ENCODE measurements at places on chromosomes 4 and X.

DNA sequence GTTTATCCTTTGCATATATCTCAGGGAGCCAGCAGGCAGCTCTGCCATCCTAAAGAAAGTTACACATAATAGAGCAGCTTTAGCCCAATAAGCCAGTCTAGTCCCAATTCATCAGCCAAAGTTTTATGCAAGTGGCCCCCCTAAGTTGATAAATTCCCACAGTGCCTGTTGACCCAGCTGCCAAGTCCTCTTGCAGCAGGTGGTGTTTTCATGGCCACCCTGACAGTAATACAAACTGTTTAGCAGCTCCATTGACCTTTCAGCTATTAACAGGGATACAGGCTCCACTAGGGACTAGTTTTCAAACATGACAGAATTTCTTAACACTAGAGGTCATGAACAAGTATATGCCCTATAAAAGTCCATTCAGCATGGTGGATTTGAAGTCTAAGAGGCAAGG lies 77.5 kb downstream of the HHIP start:
- DNase-seq = no peak

DNA sequence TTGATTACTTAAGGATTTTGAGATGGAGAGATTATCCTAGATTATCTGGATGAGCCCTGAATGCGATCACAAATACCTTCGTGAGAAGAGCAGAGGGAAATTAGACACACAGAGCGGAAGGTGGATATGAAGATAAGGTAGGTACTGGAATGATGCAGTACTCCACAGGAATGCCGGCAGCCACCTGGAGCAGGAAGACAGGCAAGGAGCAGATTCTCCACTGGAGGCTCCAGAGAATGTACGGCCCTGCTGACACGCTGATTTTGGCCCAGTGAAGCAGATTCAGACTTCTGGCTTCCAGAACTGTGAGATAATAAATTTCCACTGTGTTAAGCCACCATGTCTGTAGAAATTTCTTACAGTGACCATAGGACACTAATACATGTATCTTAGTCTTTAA lies 79.4 kb upstream of the PITX2 start:
- DNase-seq = no peak

- DNase-seq = no peak
These were observed 312.0 kb downstream of the CAMK2D start for GRCh38 chr4:113449410-113449974.

- no peak for DNase-seq
These were observed 5.1 kb upstream of the MYOZ2 start for GRCh38 chr4:119130365-119131065.

GRCh38 chrX:131802836-131803626 lies 220.1 kb upstream of the STK26 start:
- no peak for DNase-seq

DNA sequence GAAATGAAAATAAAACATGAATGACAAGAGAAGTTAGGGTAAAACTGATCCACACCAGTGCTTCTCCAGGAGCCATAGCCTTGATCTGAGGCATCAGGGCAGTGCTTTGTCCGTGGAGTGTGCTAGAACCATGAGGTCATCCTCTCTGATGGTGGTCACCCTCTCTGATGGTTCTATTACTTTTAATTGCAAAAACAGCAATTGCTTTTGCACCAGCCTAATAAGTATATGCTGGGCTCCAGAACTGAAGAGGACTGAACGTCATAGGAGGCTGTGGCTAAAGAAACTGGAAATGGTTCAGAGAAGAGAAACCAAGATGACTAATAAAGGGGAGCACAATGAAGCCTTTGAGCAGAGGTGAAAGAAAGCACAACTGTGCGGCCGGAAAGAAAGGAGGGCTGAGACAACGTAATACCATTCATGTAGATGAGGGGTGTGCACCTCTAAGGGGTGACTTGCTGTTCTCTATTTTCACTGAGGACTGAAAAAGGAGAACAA lies 17.0 kb upstream of the TMEM154 start:
- peak; percentile 16 for DNase-seq

- DNase-seq = no peak
These were observed 29.2 kb upstream of the IL9R start for GRCh38 chrX:155968326-155968661.

DNA sequence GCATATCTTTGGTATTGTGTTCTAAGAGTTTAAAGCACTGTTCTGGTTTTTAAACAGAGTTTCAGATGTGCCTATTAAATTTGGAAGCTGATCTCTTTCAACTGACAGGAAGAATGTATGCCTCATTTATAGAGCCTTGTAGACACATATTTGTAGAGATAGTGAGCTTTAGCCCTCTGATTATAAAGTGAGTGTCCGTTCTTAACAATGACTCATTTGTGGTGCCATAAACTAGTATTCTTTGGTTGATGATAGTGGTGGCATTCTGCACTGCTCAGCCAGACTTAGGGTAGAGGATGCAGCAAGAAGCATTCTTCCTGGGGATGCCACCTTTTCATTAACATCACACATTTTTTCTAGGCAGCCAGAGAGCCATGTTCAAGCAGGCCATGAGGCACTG lies 121.7 kb downstream of the TLL1 start:
- DNase-seq = no peak

- no peak for DNase-seq
These were observed 84.0 kb upstream of the HPF1 start for GRCh38 chr4:169841776-169842175.

- no peak for DNase-seq
These were observed 1.0 kb downstream of the NOA1 start for GRCh38 chr4:56976283-56976836.

- no peak for DNase-seq
These were observed 118.1 kb downstream of the ENPP6 start for GRCh38 chr4:184099535-184099966.

DNA sequence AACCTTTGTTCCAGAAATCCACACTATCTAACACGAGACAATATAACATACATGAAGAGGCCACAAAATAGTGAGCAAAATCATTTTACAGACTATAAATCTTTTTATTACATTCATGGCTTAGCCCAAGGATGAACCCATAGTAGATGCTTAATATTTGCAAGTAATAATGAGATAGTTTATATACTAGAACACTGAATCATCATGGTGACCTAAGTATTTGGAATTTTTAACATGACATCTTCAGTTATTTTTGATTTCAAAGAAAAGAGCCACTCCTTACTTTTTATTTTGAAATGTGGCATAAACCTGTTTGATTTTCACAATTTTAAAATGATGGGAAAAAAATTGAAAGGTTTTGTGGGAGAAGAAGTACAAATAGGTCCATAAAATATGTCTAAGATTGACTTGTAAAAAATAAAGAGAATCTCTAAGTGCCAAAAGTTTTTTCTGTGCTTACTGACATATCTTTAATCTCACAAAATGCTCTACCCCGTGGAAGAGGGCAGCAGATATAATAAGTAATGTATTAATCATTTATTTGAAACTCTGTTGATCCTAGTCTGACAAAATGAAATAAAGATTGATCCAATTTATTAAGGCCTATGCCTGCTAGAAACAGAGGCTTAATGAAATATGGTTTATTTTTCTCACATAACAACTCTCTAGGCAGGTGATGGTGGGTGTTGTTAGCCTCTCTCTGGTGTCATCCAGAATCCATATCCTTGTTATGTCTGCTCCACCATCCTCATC lies 224.5 kb upstream of the CENPE start:
- no peak for DNase-seq

GRCh38 chr4:187118602-187119120 lies 395.0 kb upstream of the FAT1 start:
- no peak for DNase-seq

DNA sequence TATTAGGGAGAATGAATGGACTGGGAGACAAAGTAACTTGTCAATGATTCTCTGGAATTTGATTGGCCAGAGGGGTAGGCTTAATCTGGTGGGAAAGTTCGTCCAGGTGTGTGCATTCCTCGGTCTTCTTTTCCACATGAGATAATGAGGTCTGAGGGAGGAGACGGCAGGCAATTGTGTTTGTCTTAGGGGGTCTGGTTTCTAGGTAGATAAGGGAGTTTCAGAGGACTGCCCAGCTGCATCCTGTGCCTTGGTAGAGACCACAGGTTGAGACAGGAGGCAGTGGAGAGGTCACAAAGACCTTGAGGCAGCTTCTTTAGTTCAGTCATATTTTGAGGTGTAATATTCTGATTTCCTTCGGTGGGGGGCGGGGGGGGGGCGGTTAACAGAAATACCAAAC lies 4.3 kb downstream of the MGST2 start:
- no peak for DNase-seq

DNA sequence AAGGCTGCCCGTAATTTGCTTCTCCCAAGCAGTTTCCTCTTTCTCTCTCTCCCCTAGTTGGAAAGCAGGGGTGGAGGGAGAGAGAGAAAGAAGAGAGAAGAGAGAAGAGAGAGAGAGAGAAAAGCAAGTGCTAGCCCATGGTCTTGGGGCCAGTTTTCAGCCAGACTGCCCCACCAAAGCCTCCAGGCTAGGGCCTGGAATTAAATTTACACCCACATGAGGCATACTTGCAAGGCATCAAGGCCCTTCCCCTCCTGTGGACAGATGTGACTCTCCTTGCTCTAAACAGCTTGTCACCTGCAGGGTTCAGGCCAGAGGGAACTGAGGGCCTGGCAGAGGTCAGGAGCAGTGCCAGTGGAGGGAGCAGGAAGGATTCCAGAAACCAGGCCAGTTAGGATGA lies 1.7 kb upstream of the CXCR3 start:
- DNase-seq = no peak

DNA sequence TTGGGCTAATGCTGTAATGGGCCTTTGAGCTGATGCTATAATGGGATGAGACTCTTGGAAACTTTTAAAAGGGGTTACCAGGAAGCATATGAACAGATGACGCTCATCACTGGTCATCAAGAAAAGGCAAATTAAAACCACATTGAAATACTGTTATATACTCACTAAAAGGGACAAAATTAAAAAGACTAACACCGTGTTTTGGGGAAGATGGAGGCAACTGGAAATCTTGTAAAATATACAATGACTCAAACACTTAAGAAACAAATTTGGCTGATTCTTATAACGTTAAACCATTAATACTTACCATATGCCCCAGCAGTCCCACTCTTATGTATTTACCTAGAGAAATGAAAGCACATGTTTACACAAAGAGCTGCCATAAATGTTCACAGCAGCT lies 207.2 kb upstream of the GPRIN3 start:
- no peak for DNase-seq

DNA sequence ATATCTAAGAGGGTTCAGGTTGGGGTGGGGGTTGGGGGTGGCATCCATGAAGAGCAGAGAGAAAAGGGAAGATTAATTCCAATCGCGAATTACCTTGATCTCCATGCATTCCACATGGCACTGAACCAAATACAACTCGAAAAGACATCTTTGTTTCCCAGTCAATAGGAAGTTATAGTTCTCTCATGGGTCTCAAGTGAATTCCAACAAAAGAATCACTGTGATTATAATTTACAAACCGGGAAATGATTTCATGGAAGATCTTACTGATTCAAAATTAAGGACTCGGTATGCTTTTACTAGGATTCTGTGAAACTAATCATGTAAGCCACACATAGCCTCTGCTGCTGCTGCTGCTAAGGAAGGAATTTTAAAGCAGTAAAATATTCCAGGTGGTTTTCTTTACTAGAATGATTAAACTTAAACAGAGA lies 26.6 kb upstream of the AMELX start:
- DNase-seq = no peak

- DNase-seq = no peak
These were observed 4.1 kb upstream of the SCRG1 start for GRCh38 chr4:173403051-173403450.

DNA sequence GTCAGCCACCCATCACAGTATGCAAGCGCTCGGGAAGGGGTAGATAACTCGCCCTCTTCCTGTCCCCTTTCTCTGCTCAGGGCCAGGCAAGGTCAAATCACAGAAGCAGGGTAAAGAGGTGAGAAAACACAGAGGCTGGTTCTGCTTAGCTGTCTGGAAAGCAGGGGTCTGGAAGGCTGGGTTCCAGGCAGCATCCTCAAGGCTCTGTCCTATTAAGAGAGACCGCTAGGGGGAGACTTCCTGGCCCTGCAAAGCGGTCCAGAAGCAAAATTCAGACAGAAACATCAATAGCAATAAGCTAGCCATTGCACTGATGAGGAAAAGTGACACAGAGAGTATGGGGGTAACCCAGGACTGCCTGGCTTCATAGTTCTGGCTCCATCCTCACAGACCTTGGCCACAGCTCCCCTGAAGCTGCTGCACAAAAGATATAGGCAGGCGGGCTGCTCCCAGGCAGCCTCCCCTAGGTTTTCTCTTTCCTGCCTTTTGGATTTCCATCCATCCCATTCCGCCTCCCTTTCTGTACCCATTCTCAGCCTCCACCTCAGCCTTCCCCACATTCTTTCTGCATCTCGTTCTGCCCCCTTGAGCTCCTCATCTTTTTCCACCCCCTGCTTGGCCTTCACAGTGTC lies 308.5 kb downstream of the EVC2 start:
- DNase-seq = no peak

DNA sequence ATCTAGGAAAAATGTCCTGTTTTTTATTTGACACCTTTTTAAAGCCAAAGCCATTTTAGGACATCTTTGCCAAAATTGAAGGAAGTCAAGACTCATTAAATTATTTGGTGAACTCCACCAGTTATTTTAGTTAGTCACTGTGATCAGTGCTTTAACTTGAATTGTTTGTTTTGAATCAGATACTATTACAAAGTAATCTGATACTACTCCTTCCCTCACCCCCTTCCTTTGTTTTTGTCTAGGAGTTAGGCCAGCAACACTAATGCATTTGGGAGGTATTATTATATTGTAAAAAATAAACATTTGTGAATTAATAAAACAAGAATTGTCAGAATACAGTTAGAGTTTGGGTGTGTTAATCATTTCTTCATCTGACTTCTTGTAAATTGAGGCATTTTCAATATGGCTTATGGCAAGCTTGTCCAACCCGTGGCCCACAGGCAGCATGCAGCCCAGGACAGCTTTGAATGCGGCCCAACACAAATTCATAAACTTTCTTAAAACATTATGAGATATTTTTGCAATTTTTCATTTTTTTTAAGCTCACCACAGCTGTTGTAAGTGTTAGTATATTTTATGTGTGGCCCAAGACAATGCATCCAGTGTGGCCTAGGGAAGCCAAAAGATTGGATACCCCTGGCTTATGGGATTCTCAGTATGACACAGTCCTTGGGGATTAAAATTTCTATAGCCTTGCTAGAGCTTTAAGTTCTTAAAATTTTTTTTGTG lies 182.2 kb downstream of the BMPR1B start:
- DNase-seq = no peak

- no peak for DNase-seq
These were observed 104.6 kb upstream of the PRKG2 start for GRCh38 chr4:81319657-81320056.

DNA sequence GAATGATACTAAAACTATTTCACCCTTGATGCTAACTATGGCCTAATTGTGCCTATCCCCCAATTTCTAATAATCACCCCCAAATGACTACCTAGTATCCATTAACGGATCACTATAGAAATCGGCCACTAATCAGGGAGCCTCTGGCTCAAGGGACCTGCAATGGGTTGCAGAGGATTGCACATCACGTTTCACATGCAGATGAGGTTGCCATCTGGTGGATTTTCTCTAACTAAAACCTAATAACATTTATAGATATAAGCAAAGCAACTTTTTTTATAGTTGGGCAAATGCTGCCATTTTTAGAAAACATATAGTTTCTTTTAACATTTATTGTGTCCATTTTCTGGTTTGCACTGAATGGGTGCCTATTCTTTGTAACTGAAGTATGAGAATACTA lies 28.3 kb upstream of the ALG13 start:
- no peak for DNase-seq
